Esophagus squamous epithelium (tissue), 5 donors: ENCODE measurements at places on chromosomes 1 and 21.
A peak's percentile ranks its signal among the peaks of the same experiment; 100 is the strongest.

GRCh38 chr21:41730367-41730765, 36.5 kb downstream of the RIPK4 start:
- H3K27ac ChIP-seq = peak overlapping the region; percentile 91
- H3K27me3 ChIP-seq = no peaks in the 10 kb centered on the region
- no peaks in the 10 kb centered on the region for H3K36me3 ChIP-seq
- no peak overlapping the region for H3K4me3 ChIP-seq
- peaks cover 86% of the 10 kb centered on the region for H3K4me1 ChIP-seq

DNA sequence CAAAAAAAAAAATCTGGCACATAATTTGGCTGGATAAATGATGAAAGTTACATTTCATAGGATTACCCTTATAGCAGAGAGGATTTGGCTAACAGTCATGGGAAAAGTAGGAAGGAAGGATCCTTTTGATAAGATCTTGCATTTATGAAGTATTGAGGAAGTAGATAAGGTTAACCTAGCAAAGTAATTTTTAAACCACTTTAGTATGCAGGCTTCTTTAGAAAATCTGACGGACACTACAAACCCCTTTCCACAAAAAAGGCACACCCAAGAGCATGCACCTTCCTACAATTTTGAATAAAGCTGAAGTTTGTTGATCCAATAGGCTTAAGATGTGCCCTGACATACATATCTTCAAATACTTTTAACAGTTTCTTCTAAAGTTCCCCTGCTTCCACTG, 275.2 kb downstream of the GRIK1 start:
- H3K4me1 ChIP-seq = no peaks in the 10 kb centered on the region
- no peaks in the 10 kb centered on the region for H3K36me3 ChIP-seq
- no peak overlapping the region for H3K27ac ChIP-seq
- H3K27me3 ChIP-seq = no peaks in the 10 kb centered on the region
- DNase-seq = no peak

DNA sequence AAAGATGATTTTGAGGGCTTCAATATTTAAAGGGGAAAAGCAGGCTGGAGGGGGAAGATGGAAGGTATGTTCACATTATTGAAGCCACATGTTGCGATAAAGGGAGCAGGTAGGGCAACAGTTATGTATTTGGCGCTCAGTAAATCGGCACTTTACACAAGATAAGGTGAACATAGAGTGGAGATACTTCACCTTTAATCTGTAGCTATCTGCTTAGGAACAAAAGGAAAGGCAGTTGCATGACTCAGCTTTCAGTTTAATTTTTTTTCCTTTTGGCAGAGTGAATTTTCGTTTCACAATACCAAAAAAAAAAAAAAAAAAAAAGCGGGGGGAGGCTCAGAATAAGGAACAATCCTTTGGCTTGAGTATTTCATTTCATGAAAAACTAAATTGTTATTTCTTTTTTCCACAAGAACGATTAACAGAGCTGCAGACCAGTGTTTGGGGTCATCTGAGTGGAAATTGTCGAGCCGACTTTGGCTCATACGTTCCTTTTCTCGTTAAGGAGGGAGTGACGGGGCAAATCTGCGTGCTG, 1.1 kb upstream of the COQ8A start:
- DNase-seq = no peak
- no peaks in the 10 kb centered on the region for H3K36me3 ChIP-seq
- peak overlapping the region; percentile 88 for H3K4me3 ChIP-seq

DNA sequence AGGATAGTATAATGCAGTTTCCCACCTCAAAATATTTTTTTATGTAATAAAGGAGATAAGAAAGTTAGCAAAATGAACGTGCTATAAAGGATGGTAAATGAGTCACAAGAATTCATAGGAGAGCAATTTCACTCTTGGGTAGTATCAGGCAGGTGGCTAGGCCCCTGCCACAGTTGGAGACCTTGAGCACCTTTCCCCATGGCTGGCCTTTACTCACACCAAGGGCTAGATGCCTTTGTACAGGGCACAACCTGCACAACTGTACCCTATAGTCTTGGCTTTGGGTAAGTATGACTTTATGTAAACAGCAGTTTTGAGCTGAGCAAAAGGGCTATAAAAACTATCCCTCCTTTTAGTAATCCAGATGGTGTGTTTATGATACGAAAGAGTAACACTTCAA, 85.1 kb downstream of the CTH start:
- no peak overlapping the region for H3K4me3 ChIP-seq
- H3K27ac ChIP-seq = no peak overlapping the region
- no peaks in the 10 kb centered on the region for H3K36me3 ChIP-seq
- H3K27me3 ChIP-seq = no peaks in the 10 kb centered on the region

GRCh38 chr1:14111121-14111520, 411.1 kb downstream of the PRDM2 start:
- no peak overlapping the region for H3K27ac ChIP-seq
- no peak overlapping the region for H3K4me3 ChIP-seq
- H3K36me3 ChIP-seq = no peaks in the 10 kb centered on the region
- no peaks in the 10 kb centered on the region for H3K27me3 ChIP-seq

DNA sequence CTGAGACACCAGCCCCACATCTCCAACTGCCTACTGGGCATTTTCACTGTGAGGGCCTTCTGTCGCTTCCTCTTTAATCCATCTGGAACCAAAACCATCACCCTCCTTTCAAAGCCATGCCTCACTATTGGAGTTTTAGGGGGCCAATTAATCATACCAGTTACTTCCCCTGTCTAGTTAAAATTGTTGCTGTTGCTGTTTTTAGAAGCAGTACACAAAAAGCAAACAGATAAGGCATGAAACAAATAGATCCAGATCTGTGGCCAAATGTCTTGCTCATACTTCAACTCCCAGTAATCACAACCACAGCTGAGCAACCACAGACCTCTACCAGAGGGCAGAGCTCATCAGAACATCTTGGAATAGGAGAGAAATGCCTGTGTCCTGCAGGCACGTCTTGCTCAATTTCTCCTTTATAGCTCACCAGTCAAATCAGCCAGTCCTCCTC, 133.8 kb upstream of the C1orf105 start:
- no peaks in the 10 kb centered on the region for H3K36me3 ChIP-seq
- H3K4me1 ChIP-seq = peaks cover 3% of the 10 kb centered on the region
- no peak overlapping the region for H3K4me3 ChIP-seq
- no peak for DNase-seq

DNA sequence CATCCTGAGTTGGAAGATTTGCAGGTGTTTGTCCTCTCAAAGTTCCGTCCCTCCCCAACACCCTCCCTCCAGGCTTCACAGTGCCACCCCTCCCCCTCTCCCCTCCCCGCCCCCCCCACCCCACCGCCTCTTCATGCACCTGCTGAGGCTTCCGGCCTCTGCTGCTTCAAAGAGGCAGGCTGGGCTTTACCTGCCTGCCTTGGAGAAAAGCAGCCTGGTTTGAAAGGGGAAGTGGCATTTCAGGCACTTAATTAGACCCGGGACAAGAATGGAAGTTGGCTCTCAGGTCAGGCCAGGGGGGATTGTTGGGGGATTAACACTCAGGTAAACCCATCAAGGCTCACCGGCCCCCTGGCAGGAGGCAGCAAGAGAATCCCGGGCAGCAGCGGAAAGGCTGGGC, 21.1 kb downstream of the PAX7 start:
- DNase-seq = no peak
- H3K36me3 ChIP-seq = no peaks in the 10 kb centered on the region
- no peak overlapping the region for H3K27ac ChIP-seq
- no peak overlapping the region for H3K4me3 ChIP-seq

DNA sequence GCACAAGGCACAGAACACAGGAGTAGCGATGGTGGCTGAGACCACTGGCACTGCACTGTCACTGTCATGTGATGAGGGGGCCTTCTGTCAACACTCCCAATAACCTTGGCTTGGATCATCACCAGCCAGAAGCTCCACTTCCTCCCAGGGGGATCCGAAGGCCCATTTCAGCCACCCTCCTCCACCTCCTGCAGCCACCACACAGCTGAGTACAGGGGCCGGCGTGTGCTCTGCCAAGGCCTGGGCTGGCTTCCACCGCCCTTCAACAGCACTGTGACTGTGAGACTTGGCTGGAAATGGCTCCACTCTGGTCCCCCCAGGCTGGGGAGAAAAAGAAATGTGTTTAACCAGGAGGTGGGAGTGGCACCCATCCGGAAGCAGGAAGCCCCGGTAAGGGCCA, 9.9 kb upstream of the NADK start:
- peaks cover 92% of the 10 kb centered on the region for H3K36me3 ChIP-seq
- H3K4me1 ChIP-seq = peaks cover 6% of the 10 kb centered on the region
- DNase-seq = no peak

DNA sequence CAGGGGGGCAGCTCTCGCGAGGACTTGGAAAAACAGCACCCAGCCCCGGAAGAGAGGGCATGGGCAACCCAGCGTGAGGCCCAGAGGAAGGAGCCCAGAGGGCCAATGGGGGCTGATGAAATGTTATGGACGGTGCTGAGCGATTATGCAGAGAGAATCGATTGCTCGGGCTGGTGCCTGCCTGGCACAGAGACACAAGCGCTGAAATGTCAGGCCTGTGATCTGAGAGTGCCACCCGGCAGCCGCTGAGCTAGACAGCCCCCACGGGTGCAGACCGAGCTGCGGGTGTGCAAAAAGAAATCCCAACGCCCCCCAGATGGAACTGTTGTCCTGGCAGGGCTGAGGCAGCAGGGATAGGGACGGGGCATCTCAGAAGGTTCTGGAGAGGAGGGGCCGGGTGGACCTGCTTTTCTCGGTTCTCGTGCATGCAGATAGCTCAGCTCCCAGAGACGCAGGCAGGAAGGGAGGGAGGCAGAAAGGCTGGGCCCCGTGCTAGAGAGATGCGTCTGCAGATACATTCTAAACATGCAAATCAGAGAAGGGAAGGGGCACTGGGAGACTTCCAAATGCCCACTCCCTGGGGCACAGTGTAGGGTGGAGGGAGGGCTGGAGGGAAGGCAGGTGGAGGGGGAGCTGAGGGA, 41.5 kb downstream of the TAS1R2 start:
- no peak overlapping the region for H3K4me3 ChIP-seq
- H3K27ac ChIP-seq = no peak overlapping the region
- H3K4me1 ChIP-seq = peaks cover 5% of the 10 kb centered on the region
- no peak for DNase-seq

DNA sequence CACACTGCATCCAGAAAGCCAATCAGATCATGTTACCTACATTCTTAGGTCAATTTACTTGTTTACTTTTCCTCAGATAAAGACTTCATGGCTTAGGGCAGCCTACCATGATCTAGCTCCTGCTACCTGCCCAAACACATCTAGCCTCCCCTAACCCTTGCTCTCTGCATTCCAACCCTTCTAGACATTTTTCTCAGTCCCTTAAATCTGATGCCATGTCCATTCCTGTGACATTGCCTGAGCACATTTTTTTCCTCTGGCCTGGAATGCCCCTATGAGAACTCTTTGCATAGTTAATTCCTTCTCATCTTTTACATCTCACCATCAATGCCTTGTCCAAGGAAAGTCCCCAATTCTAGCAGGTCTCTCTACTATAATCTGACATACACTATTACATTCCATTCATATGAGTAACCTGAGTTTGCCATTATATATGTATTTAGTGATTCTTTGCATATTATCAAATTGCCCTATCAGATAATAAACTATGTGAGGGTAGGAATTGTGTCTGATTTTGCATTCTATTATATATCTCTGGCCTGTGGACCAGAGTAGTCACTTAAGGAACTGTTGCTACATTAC, 166.9 kb downstream of the COL11A1 start:
- DNase-seq = no peak
- no peaks in the 10 kb centered on the region for H3K36me3 ChIP-seq
- no peak overlapping the region for H3K4me3 ChIP-seq
- no peaks in the 10 kb centered on the region for H3K27me3 ChIP-seq

DNA sequence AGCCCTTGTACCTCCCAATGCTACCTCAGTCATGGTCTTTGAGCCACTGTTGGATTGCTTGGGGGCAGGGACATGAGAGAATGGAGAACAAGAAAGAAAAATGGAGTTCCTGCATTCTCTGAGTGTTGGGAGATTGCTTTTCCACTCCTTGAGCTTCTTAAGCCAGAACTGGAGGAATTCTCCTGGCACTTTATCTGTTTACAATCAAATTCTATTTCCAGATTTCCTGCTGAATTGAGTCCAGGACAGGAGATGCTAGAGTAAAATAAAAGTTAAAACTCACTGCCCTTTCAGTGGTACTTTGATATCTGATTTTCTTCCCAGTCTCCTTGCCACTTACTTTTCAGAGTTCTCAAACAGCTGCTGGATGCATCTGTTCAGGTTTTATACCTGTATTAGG, 24.4 kb upstream of the DEPDC1 start:
- no peaks in the 10 kb centered on the region for H3K4me1 ChIP-seq
- no peaks in the 10 kb centered on the region for H3K36me3 ChIP-seq
- H3K4me3 ChIP-seq = no peak overlapping the region
- no peak for DNase-seq

GRCh38 chr1:156515956-156516355, 15.4 kb upstream of the MEF2D start:
- DNase-seq = no peak
- H3K27ac ChIP-seq = no peak overlapping the region
- H3K4me3 ChIP-seq = no peak overlapping the region

- no peak overlapping the region for H3K27ac ChIP-seq
- H3K36me3 ChIP-seq = no peaks in the 10 kb centered on the region
- no peak for DNase-seq
- peaks cover 15% of the 10 kb centered on the region for H3K4me1 ChIP-seq
- H3K27me3 ChIP-seq = no peaks in the 10 kb centered on the region
- H3K4me3 ChIP-seq = no peak overlapping the region
Observed at GRCh38 chr1:47803815-47804501, 193.2 kb downstream of the TRABD2B start.

- no peaks in the 10 kb centered on the region for H3K4me1 ChIP-seq
- no peak for DNase-seq
- H3K36me3 ChIP-seq = no peaks in the 10 kb centered on the region
Observed at GRCh38 chr1:4549930-4550329, 104.5 kb upstream of the AJAP1 start.

DNA sequence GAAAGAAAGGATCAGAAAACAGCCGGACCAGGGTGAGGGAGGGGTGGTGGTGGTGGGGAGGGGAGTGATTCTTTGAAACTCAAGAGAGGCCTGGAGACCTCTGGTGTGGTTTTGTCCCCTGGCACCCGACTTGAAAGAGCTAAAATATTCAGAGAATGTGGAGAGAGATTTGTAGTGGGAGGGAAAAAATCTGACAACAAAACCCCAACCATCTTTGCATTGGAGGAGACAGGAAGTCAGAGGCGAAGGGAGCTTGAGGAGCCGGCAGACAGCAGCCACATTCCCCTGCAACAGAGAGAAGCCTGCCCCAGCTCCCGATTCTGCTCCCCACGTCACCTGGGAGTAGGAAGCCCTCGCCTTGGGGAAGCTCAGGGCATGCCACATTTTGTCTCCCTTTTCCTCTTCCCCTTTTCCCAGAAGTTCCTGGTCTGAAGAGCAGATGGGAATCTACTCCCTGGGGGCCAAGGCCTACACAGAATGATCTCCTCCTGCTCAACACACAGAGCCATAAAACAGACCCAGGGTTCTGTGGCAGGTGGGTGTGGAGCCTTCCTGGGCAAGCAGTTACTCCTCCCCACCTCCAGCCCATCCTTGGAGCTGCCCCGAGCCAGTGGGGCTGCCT, 84.9 kb downstream of the ITPKB start:
- H3K36me3 ChIP-seq = no peaks in the 10 kb centered on the region
- peaks cover 72% of the 10 kb centered on the region for H3K4me1 ChIP-seq
- DNase-seq = no peak
- no peak overlapping the region for H3K27ac ChIP-seq
- H3K27me3 ChIP-seq = no peaks in the 10 kb centered on the region

- H3K36me3 ChIP-seq = no peaks in the 10 kb centered on the region
- no peaks in the 10 kb centered on the region for H3K4me1 ChIP-seq
- DNase-seq = no peak
- H3K4me3 ChIP-seq = no peak overlapping the region
- H3K27me3 ChIP-seq = no peaks in the 10 kb centered on the region
Observed at GRCh38 chr1:175034775-175035174, 11.6 kb upstream of the MRPS14 start.

- no peaks in the 10 kb centered on the region for H3K27me3 ChIP-seq
- DNase-seq = no peak
Observed at GRCh38 chr1:185325413-185325812, 8.4 kb upstream of the IVNS1ABP start.
